CD4-positive, alpha-beta T cell treated with Interleukin-17A for 1 hour (primary cell): ENCODE measurements at places on chromosomes 13 and 19.

DNA sequence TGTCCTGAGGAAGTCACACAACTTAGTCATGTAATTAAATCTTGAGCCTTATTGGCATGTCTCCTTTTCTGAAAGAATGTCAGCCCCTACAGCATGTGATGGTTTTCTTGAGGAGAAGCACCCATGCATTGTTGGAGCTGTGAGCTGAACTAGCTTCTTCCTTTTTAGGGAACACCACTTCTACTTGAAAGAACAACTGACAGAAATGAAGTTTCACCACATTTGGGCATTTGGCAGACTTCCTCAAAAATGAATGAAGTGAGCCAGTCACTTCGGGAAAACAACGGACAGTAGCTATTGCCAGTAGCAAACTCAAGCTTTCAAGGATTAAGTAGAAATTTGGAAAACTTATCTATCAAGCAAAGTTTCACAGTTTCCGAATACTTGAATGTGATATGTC lies 1351.3 kb downstream of the EFNB2 start:
- no peak for DNase-seq

- DNase-seq: no peak
Measured at GRCh38 chr19:13149628-13150186, 468 bp downstream of the STX10 start.

- DNase-seq: peak; percentile 29
Measured at GRCh38 chr13:19888799-19889198, 25.4 kb upstream of the ZMYM5 start.

DNA sequence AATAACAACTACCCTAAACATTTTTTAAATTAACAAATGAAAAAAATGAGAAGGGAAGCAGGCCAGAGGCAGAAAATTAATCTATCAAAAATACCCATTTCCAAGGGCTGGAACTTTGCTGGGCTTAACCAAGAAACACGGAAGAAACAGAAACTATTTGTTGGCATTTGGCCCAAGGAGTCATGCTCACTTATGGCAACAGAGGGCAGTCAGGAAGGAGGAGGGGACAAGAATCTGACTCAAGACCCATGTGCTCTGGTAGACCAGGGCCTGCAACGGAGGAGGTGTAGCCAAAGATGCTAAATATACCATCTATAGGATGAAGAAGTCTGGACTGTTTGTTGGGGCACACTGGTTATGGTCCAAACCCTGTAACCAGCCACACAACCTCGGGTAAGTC lies 496.7 kb downstream of the COG6 start:
- DNase-seq: no peak

DNA sequence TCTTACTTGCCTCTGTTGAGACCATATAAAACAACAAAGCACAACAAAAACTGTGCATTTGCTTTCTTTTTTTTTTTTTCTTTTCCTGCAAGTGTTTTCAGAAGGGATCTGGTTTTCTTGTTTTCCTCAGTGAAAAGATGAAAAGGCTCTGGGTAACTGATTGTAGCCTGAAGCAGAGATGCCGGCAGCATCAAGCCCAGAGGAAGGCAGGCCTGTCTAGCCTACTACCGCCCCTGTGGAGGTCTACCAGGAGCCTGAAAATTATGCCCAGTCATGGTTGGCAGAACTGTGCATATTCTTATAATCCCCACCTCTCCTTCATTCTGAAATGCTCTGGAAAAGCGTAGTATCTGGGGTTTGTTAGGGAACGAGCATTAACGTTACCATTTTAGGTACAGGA lies 32.6 kb upstream of the MEDAG start:
- no peak for DNase-seq

DNA sequence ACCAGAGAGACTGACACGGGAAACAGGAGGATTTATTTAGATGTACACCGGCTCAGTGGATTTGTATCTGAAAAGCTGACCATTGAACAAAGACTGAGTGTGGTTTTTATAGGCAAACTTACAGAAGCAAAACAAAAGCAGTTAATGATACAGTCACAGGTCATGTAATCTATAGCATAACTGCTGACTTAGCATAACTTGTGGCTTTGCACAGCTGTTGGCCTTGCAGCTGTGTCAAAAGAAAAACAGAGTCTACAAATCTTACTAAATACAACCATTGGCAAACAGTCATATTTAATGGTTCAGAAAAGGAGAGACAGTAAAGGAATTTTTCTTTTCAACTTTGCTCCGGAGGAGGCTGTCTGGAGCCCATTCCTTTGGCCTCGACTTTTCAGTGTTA lies 2.3 kb upstream of the ILF3 start:
- DNase-seq: no peak

DNA sequence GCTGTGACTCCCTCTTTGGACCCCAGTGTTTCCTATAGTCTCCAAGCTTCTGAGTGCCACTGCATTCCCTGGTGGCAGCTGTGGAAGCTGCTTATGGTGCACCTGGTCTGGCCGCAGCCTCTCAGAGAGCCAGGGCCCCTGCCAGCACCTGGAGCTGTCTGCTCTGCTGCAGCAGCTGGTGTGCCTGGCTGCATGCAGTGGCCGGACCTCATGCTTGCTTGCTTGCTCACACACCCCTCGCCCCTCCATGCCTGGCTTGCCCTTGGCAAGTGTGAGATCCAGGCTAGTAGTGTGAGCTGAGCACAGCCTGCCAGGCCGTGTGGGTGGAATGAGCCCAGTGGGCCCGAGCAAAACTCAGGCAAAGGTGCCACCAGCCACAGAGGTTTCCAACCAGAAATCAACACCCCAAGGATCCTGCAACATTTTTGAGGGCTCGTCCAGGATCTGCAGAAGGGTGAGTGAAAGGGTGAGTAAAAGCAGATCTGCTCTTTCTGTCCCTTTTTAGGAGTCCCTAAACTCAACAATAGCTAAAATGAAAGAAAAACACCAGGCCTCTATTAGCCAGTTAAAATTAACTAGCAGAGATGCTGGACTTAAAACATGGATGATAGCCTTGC lies 7.6 kb upstream of the MLLT1 start:
- no peak for DNase-seq

GRCh38 chr19:32357720-32358119 lies 12.3 kb downstream of the ZNF507 start:
- DNase-seq: no peak

DNA sequence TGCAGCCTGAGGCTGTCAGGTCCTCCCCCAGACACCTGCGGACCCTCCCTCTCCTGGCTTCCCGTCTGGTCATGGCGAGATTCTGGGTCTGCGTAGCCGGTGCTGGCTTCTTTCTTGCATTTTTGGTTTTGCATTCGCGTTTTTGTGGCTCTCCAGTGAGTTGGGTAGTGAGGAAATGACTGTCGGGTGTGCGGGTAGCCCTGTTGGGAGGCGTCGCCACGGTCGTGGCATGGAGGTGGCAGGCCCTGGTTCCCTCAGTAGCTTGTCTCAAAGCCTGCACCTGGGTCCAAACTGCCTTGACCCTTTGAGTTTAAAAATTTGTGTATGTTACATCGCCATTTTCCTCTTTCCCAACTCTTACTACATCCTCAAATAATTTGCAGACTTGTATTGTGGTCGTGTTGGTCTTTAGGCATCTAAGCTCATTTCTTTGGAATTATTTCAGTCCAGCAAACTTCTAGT lies 344 bp downstream of the NHLRC3 start:
- peak; percentile 65 for DNase-seq

- DNase-seq: no peak
Measured at GRCh38 chr13:76825430-76825829, 60.8 kb downstream of the KCTD12 start.

- DNase-seq: peak; percentile 36
Measured at GRCh38 chr19:49684251-49684982, 5.0 kb upstream of the ADM5 start.

DNA sequence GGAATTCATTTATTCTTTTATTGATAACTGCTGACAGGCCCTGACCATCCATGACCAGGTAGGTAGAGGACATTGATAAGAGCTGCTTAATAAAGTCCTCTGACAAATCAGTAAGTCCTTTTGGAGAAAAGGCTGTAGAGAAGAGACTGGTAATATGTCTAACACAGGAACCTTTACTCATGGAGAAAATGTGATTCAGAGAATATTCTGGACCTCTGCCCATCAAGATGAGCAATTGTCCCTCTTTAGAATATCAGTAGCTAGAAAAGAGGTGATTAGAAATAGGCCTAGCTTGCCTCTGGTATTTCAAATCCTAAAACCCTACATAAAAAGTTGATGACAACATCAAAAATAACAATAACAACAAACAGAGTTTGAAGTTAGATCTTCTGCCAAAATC lies 642.3 kb downstream of the TBC1D4 start:
- DNase-seq: no peak

GRCh38 chr13:31424130-31424729 lies 224.5 kb downstream of the B3GLCT start:
- DNase-seq: peak; percentile 56

GRCh38 chr13:110158226-110158625 lies 148.7 kb downstream of the COL4A1 start:
- no peak for DNase-seq

DNA sequence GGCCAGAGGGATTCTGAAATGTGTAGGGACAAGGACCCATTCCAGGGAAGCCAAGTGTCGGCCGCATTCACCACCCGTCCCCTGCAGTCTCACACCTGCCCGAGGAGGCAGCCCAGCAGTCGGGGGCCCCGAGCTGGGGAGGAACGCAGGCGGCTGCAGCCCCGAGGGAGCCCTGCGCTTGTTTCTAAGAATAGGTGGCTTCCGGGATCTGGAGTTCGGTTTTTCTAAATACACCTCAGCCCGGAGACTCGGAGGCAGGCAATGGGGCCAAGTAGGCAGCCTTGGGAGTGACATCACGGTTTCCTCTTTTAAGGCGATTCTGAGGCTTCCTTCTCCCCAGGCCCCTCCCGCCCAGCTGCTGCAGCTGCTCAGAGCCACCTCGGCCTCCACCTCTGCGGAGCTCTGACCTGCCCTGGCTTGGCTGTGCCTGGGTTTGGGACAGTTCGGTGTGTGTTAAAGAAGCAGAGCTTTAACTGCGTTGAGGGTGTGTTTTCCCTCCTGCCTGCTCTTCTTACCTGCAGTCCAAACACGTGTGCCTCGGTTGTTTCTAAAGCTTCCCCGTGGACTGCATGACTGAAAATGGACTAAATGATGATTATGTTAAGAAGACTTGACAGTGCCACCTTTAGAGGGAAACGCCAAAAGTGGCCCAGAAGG lies 80.5 kb downstream of the COL4A2 start:
- DNase-seq: no peak

DNA sequence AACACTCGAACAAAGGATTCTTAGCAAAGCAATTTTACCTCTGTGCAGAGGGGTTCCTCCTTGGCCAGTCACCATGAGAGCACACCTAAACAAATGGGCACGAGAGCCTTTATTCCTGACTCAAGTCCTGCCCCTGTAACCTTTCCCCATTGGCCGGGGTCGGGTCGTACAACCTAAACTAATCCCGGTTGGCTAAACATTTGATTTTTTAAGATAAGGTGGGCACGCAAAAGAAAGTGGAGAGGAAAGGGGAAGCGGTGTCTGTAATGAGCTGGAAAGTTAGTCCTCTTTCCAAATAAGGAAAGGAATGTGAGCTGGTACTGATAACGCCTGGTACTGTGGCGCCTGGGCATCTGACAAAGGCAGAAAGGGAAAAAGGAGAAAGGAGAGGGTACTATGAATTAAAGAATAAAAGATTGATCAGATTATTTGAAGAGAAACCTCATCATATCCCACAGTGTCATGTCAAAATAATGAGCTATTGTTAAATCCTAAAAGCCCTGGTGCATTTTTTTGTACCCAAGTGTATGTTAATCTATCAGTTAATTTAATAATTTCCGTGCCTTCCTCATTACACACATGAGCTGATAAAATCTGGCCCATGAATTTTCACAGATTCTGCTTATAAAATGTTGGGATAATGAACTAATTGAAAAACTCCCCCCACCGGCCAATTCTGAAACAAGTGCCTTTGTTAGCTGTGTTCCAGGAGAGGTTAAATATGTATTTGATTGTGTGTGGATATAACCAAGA lies 335.7 kb downstream of the RFC3 start:
- no peak for DNase-seq

DNA sequence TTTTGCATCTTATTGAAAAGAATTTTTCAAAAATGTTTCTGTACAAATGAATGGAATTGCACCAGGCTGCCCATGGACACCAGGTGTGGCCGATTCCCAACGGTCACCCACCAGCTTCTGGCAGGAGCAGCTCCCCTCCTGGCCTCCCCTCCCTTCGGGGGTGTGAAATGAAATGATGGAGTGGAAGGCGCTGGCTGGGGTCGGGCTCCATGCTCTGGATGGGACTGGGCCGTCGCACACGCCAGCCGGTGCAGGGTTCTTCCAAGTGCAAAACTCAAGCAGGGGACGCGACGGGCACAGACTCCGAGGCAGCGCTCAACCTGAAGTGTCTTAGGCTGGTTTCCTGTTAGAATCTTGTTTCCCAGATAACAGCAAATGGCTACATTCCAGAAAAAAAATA lies 21.9 kb downstream of the C19orf44 start:
- no peak for DNase-seq

DNA sequence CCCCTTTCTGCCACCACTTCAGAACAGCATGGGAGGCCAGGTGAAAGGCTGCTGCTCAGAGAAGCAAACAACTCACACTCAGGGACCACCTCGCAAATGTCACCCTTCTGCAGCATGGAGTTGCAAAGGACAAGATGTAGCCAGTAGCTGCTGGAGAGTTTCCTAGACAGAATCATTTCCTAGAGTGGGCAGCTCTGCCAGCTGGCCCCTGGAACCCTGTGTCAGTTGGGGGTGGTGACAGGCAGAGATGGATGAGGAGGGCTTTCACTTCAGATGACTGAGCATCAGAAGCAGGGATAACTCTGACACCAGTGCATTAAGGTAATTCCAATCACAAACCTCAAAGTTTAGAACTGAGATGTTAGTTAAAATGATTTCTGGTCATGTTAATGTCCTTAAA lies 34.4 kb upstream of the EPHX3 start:
- DNase-seq: no peak

GRCh38 chr13:83880275-83881139 lies 1.8 kb downstream of the SLITRK1 start:
- no peak for DNase-seq

DNA sequence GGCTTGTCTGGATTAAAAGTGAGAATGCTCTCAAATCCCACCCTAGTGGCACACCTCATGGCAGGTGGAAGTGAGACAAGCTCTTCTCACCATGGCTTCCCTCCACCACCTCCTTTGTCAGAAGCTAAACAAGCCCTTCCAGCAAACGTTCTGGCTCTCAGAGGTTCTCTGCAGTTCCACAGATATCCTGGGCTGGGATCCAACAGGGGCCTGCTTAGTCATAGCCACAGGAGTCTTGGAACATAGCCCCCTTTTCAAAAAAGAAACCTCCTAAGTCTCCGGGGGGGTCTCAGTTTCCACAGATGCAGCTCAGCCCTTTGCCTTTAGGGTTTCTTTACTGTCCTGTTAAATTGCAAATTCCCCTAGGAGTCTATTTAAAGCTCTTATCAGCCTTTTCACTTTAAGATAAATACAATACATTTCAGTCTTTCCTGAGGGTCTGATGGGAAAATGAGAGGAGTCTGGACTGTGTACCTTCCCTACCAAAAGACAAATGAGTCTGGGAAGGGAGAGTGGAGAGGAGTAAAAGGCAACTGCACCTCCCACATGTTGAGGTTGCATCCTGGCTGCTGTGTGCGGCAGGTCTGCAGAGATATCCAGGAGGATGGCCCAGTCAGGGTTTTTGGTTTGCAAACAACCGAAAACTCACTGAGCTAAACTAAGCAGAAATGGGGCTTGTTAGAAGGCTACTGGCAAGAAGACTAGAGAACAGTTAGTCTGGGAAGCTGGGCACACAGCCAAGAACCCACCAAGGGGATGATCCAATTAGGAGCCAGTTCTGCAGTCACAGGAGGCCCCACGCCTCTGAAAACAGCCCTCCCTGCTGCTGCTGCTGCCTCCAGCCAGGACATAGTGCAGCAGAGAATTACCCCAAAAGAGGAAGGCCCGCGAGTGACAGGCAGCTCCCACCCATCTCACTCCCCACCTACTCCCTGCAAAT lies 41.4 kb upstream of the SERP2 start:
- DNase-seq: no peak
